Uterus (tissue), 4 donors: ENCODE measurements at places on chromosomes 2 and 18. TPM values are rescaled to one million over a fixed set of nuclear protein-coding genes. Genes with fewer than 3 reads are reported as not detected.
A peak's percentile ranks its signal among the peaks of the same experiment; 100 is the strongest.

DNA sequence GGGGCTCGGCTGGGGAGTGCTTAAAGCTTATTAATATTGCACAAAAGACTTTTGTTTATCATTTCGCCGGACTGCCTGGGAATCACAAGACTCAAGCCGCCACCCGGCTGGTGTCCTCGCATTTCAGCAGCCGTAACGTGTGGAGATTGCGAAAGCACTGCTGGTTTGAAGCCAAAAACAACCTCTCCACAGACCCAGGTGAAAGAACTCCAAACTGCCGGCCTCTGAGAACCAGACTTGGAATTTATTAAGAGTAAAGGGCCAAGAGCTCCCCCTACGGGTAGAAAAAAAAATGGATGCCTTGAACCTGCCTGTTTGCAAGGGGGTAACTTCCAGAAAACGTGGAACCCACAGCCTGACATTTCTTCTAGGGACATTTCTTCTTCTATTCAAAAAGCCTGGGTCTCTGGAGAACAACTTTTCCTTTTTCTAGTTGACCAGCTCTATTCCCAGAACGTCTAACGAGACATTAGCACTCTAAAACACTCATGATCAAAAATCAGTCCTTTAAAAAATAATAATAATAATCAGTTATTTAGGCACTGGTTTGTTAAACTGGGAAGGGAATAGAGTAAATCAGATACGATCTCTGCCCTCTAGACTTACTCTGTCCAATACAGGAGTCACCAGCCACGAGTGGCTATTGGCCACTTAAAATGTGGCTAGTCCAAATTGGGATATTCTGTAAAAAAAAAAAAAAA, 216.3 kb downstream of the C1D start:
- peak; percentile 92 for DNase-seq

GRCh38 chr2:120244656-120245519, 7.8 kb upstream of the RALB start:
- DNase-seq: no peak

ARHGAP28 gene
- total RNA-seq: 11.3 TPM

GRCh38 chr2:74228772-74229171, 30.4 kb downstream of the MTHFD2 start:
- no peak for DNase-seq

CNDP1 gene
- 0.90 TPM for total RNA-seq

SLC23A3 gene
- 8.1 TPM for total RNA-seq

DNA sequence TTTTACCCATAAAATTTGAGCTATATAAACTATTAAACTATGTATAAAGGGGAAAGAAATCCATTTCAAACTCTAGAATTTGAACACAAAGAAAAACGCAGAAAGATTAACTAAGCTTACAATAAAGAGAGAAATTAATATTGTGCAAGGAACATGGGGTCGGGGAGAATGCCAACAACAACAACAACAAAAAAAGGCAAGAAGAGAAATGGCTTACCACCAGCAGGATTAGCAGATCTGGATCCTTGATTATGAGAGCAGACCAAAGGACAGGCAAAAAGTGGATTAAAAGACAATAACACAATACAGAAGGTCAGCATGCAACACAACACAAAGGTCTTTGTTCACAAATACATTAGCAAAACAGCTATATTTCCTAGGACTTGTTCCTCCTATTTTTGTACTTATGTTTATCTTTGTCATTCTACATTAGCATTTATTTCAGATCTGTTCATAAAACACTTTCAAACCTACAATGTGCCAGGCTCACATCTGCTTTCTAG, 103.4 kb upstream of the RNU4ATAC start:
- DNase-seq: no peak

DNA sequence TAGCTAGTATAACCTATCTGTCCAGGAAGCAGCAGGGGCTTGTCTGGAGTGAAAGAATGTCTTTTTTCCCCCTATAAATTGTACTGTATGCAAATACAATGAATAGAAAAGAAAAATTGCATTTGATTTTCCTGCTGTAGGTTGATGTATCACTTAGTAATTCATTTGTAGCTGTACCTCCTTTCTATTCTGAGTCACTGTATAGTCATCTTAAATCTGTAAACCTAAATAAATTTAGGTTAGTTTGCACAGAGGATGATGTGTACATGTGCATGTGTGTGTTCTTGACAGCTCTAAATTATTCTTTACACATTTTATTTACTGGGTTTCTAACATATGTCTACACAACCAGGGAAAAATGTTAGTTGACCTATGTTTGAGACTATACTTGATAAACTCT, 478.7 kb upstream of the CNTNAP5 start:
- no peak for DNase-seq

- no peak for DNase-seq
Observed at GRCh38 chr18:9946831-9947230, 33.0 kb downstream of the VAPA start.

TFPI gene
- 99.4 TPM for total RNA-seq

DNA sequence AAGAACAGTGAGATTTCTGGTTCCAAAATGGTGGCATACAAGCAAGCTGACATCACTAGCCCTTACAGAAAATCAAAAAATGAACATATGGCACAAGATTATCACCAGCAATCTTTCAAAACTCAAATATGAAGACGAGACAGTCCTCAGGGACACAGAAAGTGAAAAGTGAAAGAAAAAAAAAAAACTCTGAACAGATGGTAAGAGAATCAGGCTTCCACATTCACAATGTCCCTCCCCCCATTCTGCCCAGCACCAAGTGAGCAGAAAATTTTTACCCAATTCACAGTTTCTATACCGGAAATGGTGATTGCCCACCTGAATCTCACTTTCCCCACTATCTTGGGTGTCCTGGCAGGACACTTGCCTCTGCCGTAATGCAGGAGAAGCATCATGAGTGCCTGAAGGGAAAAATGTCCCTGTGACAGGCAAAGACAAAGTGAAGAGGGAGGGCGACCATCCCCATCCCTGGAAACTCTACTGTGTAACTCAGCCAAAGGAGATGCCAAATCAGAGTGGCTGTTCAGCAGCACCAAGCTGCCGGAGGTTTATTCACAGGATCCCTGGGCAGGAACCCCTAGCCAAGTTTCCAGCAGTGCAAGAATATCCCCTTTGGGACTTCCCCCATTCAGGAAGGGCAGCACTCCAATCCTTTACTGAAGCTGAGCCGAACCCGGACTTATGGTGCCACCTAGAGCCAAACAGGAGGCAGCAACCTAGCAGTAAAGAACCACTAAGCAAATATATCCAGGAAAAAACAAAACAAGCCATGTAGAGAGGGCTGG, 312.2 kb downstream of the LRATD1 start:
- no peak for DNase-seq

GKN2 gene
- total RNA-seq: not detected

CNRIP1 gene
- total RNA-seq: 30.2 TPM

DNA sequence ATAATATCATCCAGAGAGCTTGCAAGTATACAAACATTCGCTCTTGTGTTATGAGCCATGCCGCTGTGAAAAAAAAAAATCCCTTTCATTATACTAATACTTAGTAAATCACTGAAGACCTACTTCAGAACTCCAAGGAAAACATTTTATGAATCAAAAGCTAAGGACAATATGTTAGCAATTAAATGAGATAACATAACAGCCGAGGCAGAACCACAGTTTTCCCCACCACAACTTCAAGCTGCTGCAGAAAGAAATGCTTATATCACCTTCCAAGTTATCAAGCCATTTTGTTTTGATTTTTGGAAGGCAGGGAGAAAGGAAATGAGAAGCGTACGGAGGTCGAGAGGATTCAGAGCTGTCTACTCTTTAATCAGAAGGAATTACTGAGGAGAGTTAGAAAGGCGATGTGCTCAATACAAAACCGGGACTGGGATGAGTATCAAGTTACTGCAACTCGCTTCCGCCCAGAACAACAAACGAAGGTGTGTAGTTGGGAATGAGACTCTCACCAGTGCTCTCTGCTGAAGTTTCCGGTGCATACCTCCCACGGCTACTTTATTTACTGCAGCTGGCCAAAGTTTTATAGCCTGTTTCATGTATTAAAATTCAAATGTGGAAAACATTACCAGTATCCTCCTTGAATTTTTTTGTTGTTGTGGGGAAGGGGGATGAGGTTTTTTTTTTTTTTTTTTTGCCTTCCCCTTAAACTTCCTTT, 292.2 kb upstream of the CCDC68 start:
- DNase-seq: peak; percentile 49
